Stimulated activated CD4-positive, alpha-beta T cell treated with anti-CD3 and anti-CD28 coated beads, Interleukin-12 subunit alpha, Interleukin-12 subunit beta, amount 100 ng/mL, for 24 hours (primary cell): ENCODE measurements at places on chromosomes 11 and 22.

- DNase-seq, result no peak
Measured at GRCh38 chr11:69216647-69217051, 60.9 kb downstream of the SMIM38 start.

GRCh38 chr11:71240865-71241691, 11.3 kb downstream of the SHANK2 start:
- no peak for DNase-seq

DNA sequence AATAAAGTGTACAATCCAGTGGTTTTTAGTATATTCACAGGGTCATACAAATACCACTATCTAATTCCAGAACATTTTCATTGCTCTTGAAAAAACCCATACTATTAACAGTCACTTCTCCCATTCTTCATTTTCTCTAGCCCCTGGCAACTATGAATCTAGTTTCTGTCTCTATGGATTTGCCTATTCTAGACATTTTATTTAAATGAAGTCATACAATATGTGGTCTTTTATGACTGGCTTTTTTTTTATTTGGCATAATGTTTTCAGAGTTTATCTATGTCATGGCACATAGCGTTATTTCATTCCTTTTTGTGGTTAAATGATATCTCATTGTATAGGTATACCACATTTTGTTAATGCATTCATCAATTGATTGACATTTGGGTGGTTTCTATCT, 59.4 kb downstream of the KDM2A start:
- DNase-seq, result no peak

DNA sequence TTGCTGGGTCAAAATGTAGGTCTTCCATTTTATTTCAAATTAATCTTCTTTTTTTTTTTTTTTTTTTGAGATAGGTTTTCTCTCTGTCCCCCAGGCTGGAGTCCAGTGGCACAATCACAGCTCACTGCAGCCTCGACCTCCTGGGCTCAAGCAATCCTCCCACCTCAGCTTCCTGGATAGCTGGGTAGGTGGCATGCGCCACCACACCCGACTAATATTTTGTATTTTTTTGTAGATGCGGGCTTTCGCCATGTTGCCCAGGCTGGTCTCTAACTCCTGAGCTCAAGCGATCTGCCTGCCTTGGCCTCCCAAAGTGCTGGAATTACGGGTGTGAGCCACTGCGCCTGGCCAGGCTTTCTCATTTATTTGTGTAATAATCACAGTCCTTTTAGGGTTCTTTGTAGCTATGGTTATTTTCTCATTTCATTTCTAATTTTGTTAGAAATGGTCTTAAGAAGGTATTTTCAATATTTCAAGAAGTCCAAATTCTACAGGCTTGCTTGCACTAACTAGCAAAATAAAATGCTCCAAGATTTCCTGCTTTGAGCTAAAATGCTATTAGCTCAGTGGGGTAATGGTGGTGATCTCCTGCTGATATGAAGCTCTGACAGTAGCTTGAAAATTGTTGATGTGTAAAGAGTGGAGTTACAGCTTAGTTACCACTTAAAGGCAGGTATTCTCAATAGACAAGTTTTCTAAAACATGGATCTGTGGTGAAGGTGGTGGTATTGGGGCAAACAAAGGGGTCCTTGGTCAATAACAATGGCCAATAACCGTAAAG, 50.0 kb downstream of the RBX1 start:
- no peak for DNase-seq

DNA sequence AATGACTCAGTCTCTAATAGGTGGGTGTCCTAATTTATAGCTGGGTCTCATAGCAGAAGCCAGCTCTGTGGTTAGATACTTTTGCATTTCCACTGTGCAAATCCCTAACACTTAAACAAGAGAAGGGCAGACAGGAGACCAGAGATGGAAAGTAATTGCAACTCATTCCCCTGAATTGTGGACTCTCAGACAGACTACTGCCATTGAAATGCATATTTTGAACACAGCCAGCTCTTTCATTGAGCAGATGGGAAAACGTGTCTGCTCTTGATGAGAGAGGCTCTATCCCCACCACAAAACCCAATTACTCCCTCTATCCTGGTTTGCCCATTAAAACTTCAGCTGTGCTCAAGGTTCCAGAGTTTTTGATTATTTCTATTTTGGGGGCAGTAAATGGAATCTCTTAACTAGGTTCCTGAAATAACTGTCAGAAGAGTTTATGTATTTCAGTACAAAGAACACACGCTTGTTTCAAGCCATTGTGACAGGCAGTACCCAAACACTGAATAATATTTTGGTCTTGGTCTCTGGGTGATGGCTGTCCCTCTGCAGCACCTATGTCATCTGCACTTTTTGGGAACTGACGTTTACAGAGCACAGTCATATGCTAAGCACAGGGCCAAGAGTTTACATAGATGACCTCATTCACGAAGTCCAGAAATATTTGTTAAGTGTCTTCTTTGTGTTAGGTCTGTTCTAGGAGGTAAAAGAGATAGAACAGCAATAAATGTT, 41.7 kb downstream of the FAM227A start:
- DNase-seq, result no peak

- no peak for DNase-seq
Measured at GRCh38 chr11:75200051-75200450, 40.5 kb upstream of the TPBGL start.

DNA sequence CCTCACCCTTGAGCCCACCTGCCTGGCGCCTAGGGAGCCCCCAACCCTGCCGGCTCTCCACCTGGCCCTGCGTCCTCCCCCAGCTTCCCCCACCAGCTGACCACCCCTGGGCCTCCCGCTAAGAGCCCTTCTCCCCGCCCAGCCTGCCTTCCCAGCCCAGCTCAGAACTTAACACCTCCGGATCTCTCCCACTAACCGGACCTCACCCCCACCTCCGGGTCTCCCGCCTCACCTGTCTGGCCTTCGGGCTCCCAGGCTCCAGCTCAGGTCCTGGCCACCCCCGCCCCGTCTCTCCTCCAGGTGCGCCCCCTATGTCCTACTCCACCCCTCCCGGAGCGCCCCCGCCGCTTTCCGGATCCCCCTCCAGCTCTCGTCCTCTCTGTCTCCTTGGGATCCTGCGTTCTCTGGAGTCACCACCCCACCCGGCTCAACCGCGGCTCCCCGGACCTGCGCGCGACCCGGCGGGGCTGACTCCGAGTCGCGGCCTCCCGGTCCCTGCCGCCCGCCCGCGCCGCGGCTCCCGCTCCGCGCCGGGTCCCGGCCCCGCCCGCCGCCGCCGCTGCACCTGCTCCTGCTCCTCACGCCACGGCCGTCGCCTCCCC, at the start of gene KCNJ11:
KCNJ11 (minus strand) TSS at position 51 of the 602 bp plus-strand sequence. CDS start 568 bp downstream, outside the sequence.
- peak; percentile 15 for DNase-seq

- DNase-seq, result no peak
Measured at GRCh38 chr11:67366961-67367760, 6.2 kb downstream of the CLCF1 start.

- DNase-seq, result no peak
Measured at GRCh38 chr22:24873226-24873625, 67.2 kb downstream of the SGSM1 start.

- no peak for DNase-seq
Measured at GRCh38 chr11:86341382-86341781, 33.3 kb upstream of the CCDC81 start.

- no peak for DNase-seq
Measured at GRCh38 chr22:38716271-38716670, 10.5 kb downstream of the GTPBP1 start.

DNA sequence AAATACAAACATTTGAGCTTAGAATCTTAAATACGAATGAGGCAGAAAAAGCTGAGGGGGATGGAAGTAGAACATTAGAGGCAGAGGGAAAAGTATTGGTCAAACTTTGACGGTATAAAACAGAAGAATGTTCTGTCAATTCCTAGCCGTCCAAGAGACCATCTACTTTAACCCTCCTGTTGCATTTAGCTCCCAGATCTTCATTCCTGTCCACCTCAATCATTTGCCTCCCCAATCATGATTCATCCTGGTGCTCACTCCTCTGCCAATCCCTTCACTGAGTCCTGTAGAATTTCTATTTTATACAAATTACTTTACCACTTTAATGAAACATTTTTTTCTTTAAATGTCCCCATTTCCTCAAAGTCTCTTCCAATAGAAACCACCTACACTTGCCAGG, 28.2 kb downstream of the C2CD3 start:
- no peak for DNase-seq

GRCh38 chr11:90661233-90661632, 438.4 kb upstream of the CHORDC1 start:
- DNase-seq, result no peak

DNA sequence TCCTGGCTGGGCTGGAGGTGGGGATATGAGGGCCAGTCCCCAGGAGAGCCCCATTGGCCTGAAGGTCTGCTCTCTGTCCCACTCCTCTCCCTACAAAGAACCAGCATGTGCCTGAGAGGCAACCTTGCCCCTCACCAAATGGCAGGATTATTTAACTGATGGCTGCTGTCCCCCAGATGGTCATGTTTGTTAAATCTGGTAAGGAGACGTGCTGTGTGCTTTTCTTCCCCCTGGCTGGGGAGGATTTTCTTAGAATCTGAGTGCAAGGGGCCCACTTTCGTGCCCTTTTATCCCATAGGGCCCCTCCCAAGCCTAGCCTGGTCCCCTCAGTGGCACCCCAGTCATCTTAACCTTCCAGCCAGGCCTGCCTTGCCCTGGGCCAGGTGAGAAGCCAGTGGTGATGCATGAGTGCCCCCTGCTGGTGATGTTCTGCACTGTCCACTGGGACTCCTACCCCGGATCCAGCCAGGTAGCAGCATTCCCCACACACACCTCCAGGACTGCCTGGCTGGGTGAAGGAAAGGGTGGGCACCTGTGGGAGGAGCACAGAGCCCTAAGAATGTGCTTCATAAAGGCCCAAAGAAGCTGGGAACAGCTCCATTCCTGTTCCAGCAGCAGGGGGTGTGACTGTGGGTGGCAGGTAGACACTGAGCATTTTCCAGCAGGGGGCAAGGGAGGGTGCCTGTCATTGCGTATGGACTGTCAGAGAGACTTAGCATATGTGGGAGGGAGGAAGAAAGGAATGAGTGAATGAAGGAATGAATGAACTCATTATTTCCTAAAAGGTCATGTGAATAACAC, 28.9 kb downstream of the MFNG start:
- DNase-seq, result peak; percentile 62

DNA sequence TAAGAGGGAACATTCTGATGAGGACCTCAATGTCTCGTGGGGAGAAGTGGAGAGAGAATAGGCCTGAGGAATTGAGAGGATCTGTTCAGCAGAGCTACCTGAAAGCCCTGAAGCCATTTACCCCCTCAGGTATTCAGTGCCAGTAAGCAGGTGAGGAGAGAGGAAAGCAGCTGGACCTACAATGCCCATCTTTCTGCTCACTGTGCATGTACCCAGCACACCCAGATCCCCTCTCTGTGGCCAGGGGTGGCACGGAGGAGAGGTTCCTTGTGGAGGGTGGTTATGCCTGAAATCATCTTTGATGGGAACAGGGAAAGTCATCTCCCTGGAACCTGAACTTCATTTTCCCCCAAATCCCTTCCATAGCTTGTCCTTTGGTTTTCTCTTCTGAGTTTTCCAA, 277.8 kb upstream of the B3GAT1 start:
- DNase-seq, result no peak

DNA sequence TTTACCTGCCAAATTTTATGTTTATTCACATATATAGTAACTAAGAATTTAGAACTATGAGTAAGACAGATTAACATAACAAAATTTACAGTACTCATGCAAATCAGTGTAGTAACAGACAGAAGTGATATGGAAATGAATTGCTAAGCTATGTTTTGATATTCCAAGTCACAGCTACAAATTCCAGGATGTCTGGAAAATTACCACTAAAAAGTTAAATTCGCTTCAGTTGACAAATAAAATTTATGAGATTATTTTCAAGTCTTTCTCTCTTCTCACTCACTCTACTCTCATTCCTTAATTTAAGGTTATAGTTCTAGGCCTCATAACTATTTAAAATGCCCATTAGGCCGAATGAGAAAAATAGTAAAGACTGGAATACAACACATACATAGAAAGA, 18.1 kb downstream of the XKR3 start:
- no peak for DNase-seq

DNA sequence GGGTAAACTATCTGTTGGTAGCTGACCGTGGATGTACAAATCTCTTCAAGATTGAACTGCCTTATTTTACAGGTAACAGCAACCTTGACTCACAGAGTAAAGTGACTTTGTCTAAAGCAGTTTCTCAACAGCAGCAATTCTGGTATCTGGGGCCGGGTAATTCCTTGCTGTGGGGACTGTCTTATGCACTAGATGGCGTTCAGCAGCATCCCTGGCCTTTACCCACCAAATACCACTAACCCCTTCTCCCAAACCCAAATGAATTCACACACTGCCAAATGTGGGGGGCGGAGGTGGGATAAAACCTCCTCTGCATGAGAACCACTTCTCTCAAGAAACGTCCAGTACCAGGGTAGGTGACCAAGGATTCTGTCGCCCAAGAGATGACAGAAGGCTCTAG, 1.7 kb upstream of the INCENP start:
- no peak for DNase-seq

DNA sequence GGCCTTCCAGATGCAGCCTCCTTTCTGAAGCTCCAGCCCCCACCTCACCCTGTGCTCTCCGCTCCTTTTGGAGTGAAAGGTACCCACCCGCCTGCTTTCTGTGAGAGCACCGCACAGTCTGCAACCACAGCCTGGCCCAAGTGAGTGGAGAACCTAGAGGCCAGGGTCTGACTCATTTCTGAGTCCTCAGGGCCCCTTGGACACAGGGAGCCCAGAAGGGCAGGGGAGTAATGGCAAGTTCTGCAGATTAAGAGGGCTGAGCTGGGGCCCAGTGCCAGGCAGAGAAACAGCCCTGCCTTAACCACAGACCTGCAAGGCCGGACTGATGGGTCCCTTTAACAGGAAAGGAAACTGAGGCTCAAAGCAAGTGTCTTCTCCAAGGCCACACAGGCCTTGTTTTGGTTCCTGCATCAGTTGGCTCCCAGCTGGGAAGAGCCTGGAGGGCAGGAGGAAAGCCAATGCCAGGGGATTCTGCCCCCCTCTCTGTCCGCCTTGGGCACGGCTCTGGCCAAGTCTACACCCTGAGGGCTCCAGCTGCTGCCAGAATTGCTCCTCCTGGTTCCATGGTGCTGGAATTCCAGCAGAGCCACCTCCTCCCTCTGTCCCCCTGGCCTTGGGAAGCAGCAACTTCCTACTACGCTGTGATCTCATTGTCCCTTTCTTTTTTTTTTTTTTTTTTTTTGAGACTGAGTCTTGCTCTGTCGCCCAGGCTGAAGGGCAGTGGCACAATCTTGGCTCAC, 55.1 kb downstream of the CYTH4 start:
- no peak for DNase-seq

DNA sequence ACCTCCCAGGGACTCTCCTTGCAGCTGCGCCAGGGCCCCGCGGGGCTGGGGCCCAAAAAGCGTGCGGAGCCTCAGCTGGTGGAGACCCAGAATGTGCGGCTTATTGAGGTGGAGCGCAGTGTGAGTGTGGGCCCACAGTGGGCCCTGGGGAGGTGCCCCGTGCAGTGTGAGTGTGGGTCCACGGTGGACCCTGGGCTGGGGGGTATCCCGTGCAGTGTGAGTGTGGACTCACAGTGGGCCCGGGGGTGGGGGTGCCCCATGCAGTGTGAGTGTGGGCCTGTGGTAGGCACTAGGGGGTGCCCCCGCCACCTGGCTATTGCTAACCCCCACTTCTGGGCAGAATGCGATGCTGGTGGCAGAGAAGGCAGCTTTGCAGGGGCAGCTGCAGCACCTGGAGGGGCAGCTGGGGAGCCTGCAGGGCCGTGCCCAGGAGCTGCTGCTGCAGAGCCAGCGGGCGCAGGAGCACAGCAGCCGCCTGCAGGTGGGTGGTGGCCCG, 7.8 kb upstream of the RPS6KA4 start:
- DNase-seq, result no peak

- DNase-seq, result no peak
Measured at GRCh38 chr11:35619855-35620640, 1.8 kb downstream of the FJX1 start.
